ENCODE measurements at places on chromosomes 5 and 9. TPM values are rescaled to one million over a fixed set of nuclear protein-coding genes. Genes with fewer than 3 reads are reported as not detected.

DNA sequence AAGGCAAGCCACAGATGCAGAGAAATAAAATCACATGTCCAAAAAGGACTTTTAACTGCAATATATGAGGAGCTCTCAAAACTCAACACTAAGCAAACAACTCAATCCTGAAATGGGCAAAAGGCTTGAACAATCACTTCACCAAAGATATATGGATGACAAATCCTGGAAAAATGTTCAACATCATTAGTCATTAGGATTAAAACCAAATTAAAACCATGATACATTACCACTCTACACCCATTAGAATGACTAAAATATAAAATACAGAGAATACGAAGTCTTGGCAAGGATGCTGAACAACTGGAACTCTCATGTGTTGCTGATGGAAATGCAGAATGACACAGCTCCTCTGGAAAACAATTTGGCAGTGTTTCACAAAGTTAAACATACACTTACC, 277.4 kb downstream of the TLE1 start:
- H3K36me3 ChIP-seq, result no peaks in the 10 kb centered on the region
- H3K27me3 ChIP-seq, result no peaks in the 10 kb centered on the region
- no peak overlapping the region for H3K4me3 ChIP-seq
- H3K4me1 ChIP-seq, result peaks cover 5% of the 10 kb centered on the region

DNA sequence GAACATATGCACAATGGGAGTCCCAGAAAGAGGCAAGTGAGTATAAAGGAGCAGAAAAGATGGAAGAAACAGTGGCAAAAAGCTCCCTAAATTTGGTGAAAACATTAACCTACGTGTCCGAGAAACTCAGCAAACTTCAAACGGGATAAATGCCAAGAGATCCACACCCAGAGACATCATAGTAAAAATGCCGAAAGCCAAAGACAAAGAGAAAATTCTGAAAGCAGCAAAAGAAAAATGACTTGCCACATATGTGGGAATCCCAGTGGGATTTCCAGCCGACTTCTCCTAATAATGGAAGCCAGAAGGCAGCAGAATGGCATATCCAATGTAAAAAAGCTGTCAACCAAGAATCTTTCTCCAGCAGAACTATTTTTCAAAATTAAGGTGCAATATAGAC, 101.2 kb downstream of the ADAMTS2 start:
- H3K27ac ChIP-seq, result no peak overlapping the region
- no peaks in the 10 kb centered on the region for H3K36me3 ChIP-seq
- no peak overlapping the region for H3K4me3 ChIP-seq
- H3K27me3 ChIP-seq, result no peaks in the 10 kb centered on the region
- no peaks in the 10 kb centered on the region for H3K4me1 ChIP-seq
- no peak for DNase-seq

Gene NUTM2G
- polyA plus RNA-seq, result not detected

Gene PCDHGB3
- 0.82 TPM for polyA plus RNA-seq

- H3K36me3 ChIP-seq, result no peaks in the 10 kb centered on the region
- no peaks in the 10 kb centered on the region for H3K27me3 ChIP-seq
- H3K27ac ChIP-seq, result no peak overlapping the region
- H3K4me1 ChIP-seq, result no peaks in the 10 kb centered on the region
Measured at GRCh38 chr5:152105085-152105484, 180.4 kb upstream of the GLRA1 start.

Gene IL13
- 0.15 TPM for polyA plus RNA-seq

DNA sequence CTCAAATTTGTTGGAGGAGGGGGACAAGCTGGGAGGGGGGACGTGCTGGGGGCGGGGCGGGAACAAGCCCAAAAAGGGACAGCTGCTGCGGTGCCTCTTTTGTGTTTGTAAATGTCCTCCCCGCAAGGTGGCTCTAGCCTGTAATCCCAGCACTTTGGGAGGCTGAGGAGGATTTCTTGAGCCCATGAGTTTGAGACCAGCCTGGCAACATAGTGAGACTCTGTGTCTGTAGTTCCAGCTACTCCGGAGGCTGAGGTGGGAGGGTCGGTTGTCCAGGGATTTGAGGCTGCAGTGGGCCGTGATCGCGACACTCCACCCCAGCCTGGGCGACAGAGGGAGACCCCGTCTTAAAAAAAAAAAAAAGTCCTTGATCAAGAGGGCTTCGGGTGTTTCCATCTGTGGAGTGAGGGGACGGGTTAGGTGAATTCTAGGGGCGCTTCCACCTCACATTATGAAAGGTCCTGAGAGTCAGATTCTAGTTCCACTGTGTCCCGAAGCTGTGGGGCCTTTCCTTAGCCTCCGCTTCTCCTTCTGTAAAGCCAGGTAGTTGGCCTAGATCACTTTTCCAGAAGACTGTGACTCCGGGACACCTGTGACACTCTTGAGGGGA, 779 bp upstream of the CTNNA1 start:
- H3K4me3 ChIP-seq, result peak overlapping the region; percentile 96
- no peak for DNase-seq
- no peaks in the 10 kb centered on the region for H3K36me3 ChIP-seq

Gene BAAT
- not detected for polyA plus RNA-seq

DNA sequence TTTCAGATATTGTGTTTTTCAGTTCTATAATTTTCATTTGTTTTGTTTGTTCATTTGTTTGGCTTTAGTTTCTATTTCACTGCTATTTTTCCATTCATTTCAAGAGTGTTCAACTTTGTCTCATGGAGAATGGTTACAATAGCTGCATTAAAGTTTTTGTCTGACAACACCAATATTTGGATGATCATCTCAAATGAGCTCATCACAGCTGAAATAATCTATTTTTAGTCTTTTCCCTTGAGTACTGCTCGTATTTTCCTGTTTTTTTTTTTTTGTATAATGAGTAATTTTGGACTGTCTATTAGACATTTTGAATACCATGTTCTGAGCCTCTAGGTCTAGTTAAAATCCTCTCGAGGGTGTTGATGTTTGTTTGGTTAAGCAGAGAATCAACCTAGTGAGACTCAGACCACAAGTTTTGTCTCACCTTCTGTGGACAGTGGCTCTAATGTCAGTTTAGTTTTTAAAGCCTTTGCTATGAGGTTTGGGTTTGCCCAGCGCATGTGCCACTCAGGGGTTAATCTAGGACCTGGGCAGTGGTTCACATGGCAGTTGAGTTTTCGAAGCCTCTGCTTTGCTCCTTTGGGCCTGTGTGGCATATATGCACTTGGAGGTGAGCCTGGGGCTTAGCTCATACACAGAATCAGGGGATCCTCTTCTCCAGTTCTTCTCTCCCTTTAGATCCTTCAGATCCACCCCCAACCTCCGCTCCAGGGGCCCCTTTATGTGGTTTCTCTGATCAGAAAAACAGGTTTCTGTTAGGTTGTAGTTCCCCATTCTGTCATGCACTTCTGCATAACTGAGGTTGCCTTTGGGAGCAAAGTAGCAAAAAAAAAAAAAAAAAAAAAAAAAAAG, 79.8 kb downstream of the ARSB start:
- H3K27ac ChIP-seq, result no peak overlapping the region
- DNase-seq, result no peak
- no peaks in the 10 kb centered on the region for H3K27me3 ChIP-seq
- H3K36me3 ChIP-seq, result no peaks in the 10 kb centered on the region
- H3K4me1 ChIP-seq, result peaks cover 3% of the 10 kb centered on the region

DNA sequence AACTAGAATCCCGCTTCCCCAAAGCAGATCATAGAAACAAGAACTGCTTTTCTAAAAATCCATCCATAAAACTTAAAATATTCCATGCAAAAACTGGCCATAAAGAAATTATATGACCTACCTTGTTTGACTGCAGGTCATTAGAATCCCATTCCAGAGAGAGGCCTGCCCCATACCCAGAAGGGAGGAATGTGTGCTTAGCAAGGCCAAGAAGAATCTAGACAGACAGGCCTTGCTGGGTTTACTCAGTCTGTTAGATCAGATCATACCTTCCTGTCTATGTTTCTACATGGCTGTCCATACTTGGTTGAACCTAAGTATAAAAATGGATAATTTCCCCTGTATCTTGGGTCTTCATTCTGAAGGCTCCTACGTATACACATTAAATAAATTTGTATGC, 358.8 kb upstream of the TRPC7 start:
- H3K27ac ChIP-seq, result no peak overlapping the region
- no peak overlapping the region for H3K4me3 ChIP-seq

GRCh38 chr5:105806596-105806995, 1864.1 kb downstream of the EFNA5 start:
- no peaks in the 10 kb centered on the region for H3K36me3 ChIP-seq
- no peaks in the 10 kb centered on the region for H3K27me3 ChIP-seq
- DNase-seq, result no peak
- peak overlapping the region; percentile 43 for H3K27ac ChIP-seq
- no peaks in the 10 kb centered on the region for H3K4me1 ChIP-seq

- H3K27me3 ChIP-seq, result no peaks in the 10 kb centered on the region
- no peaks in the 10 kb centered on the region for H3K4me1 ChIP-seq
- H3K4me3 ChIP-seq, result no peak overlapping the region
- H3K27ac ChIP-seq, result no peak overlapping the region
- no peaks in the 10 kb centered on the region for H3K36me3 ChIP-seq
- DNase-seq, result no peak
Measured at GRCh38 chr5:150175536-150175935, 9.0 kb downstream of the CDX1 start.

DNA sequence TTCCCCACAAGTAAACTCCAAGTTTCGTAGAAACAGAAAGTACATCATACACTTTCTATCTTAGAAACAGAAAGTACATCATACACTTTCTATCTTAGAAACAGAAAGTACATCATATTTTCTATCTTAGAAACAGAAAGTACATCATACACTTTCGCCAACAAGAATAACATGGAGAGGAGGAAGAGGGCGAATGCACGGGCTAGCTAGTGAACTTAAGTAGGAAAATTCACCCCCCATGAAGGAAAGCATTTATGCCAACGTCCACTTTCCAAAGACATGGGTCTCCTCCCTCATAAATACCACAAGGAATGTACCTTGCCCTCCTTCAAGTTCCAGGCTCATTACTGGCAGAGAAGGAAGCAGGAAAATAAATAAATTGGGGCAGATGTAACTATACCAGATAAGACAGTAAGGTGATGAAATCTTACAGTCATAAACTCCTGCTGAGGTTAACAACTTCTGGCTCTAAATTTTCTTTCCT, 64.7 kb downstream of the FRMD3 start:
- H3K36me3 ChIP-seq, result no peaks in the 10 kb centered on the region
- no peak overlapping the region for H3K4me3 ChIP-seq
- no peaks in the 10 kb centered on the region for H3K27me3 ChIP-seq
- H3K4me1 ChIP-seq, result no peaks in the 10 kb centered on the region

DNA sequence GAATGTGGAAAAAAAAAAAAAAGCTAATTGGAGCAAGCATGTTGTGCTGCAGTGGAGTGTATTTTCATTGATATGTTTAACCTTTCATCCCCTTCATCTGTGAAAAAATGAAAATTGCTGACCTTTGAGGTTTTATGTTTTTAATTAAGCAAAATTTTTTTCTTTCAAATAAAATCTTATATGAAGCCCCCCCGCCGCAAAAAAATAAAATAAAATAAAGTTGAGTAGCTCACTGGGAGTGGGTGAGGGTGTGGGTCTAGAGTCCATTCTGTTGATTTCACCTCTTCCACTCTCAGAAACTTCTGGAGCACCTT, 43.3 kb downstream of the TEK start:
- no peaks in the 10 kb centered on the region for H3K36me3 ChIP-seq
- H3K4me1 ChIP-seq, result peaks cover 7% of the 10 kb centered on the region
- no peak for DNase-seq

Gene SH3TC2
- polyA plus RNA-seq, result not detected

GRCh38 chr9:76607730-76608436, 148.9 kb downstream of the GCNT1 start:
- no peak overlapping the region for H3K4me3 ChIP-seq
- DNase-seq, result no peak
- no peaks in the 10 kb centered on the region for H3K27me3 ChIP-seq

DNA sequence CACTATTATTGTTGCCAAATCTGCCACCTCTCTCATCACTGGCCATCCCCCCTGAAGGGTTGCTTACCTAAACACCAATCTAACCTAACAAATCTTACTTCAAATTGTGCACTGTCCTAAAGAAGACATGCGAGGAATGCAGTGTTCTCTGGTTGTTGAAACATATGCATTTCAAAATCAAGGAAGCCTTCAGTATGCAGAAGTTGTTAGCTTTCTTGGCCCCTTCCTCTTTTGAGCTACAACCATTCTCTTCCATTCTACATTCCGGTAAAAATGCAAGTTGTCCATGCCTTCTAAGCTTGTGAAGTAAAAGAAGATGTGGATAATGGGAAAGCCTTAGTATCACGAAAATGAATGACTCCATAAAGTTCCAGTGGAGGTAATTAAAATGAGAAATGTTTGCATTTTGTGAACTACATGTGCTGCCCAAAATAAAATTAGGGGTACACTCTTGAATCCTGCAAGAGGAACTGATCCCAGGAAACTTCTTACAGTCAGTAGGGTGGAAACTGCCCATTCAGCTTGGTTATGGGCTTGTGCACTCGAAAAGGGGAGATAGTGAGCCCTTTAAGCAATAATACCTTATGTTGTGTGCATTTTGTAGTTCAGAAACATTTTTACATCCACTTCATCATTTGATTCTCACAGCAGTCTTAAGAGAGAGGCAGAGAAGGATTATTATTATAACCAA, 77.6 kb upstream of the ADRB2 start:
- H3K27ac ChIP-seq, result no peak overlapping the region
- H3K27me3 ChIP-seq, result no peaks in the 10 kb centered on the region
- H3K36me3 ChIP-seq, result no peaks in the 10 kb centered on the region
- no peak overlapping the region for H3K4me3 ChIP-seq
- DNase-seq, result no peak

DNA sequence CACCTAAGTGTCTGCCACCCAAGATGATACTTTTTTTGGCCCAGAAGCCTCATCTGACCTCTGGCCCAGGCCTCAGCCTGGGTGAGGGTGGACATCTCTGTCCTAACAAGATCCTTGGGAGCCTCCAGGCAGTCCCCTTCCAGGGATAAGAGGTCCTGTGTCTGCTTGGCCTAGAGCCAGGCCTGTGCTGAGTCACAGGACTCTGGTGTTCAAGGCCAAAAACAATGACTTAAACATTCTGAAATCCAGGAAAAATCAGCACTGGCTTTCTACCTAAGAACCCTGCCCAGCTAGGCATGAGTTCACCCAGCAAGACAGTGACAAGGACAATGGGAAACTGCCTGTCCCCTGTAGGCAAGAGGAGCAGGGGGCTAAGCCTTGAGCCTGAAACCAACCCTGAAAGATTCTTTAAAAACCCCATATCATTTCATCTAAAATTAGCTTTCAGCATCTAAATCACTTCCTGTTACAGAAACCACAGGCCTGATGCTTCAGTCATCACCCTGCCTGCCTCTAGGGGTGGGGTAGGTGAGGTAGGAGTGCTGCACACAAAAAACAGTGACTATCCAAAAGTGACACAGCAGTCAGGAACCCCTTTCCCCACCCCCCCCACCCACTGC, 29.9 kb downstream of the CSF2 start:
- no peaks in the 10 kb centered on the region for H3K36me3 ChIP-seq
- H3K27ac ChIP-seq, result peak overlapping the region; percentile 23
- peak; percentile 93 for DNase-seq
- no peak overlapping the region for H3K4me3 ChIP-seq

Gene PDCD1LG2
- polyA plus RNA-seq, result 3.8 TPM

Measured in aorta (tissue), 5 donors.